ENCODE measurements at places on chromosomes 4 and X.

DNA sequence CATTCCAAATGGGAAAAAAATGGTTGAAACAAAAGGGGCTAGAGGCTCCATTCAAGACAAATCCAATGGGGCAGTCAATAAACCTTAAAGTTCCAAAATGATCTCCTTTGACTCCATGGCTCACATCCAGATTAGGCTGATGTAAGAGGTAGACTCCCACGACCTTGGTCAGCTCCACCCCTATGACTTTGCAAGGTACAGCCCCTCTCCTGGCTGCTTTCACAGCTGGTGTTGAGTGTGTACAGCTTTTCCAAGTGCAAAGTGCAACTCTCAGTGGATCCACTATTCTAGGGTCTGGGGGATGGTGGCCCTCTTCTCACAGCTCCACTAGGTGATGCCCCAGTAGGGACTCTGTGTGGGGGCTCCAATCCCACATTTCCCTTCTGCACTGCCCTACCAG lies 21.5 kb downstream of the SULT1B1 start:
- no peak overlapping the region for H3K4me3 ChIP-seq
- no peaks in the 10 kb centered on the region for H3K4me1 ChIP-seq
- H3K27ac ChIP-seq: no peak overlapping the region
- H3K36me3 ChIP-seq: peaks cover 6% of the 10 kb centered on the region

- H3K4me1 ChIP-seq: no peaks in the 10 kb centered on the region
- no peaks in the 10 kb centered on the region for H3K36me3 ChIP-seq
- no peak overlapping the region for H3K4me3 ChIP-seq
- no peak overlapping the region for H3K27ac ChIP-seq
- H3K27me3 ChIP-seq: no peaks in the 10 kb centered on the region
- DNase-seq: no peak
Measured at GRCh38 chr4:166535865-166536264, 662.8 kb downstream of the TLL1 start.

DNA sequence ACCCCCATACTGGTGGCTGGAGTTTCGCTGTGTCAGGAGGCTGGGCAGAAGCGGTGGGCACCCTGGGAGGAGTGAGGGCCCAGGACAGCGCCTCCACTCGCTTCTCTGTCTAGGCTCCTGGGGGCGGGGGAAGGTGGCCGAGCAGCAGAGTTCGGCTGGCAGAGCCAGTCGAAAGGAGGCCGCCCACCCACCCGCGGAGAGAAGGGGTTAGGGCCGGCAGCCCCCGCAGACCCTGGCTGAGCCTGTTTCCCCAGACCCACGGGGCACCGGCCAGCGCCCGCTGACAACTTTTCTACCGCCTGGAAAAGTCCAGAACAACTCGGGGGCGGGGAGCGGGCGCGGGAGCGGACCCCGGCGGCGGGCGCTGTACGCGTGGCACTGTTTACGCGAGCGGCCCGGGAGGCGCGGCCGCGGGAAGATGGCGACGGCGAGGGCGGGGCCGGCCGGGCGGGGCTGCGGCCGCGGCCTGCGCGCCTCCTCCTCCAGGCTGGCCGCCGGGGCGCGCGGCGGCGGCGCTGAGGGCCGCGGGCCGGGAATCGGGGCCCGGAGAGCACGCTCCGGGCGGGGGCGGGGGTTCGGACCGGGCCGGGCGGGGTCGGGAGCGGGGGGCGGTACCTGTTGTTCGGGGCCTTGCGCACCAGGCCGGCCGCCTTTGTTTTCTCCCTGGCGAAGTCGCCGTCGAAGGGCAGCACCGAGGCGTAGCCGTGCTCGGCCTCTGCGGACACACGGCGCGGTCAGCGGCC lies 628 bp downstream of the MXD4 start:
- H3K4me3 ChIP-seq: peak overlapping the region; percentile 65
- peak overlapping the region; percentile 34 for H3K27ac ChIP-seq
- H3K27me3 ChIP-seq: no peaks in the 10 kb centered on the region
- no peaks in the 10 kb centered on the region for H3K36me3 ChIP-seq

DNA sequence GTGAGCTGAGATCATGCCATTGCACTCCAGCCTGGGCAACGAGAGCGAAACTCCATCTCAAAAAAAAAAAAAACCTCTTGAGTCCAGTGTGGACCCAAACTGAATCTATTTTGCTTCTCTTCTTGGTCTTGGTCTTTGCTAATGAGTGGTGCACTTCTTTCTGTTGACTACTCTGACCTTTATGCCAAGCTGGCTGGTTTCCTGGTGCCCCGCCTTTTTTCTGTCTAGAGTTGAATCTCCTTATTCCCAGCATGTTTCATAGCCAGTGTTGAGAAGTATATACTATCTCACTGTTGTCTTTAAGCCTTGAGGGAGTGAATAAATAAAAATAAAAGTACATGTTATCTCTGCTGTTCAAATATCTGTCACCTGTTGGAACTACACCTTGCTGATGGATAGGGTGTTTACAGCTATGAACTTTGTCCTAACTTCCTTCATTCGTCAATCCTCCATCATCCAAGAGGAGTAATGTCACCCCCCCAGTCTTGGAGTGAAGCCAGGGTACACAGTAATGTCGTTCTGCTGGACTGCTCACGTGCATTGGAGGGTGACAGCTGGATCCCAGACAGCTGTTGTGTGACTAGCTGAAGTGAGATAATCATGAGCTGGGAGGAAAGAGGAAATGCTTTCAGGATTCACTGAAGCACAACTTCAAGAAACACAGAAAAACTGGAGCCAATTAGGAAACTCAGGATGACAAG lies 99.3 kb upstream of the PRKG2 start:
- no peaks in the 10 kb centered on the region for H3K36me3 ChIP-seq
- H3K27ac ChIP-seq: no peak overlapping the region
- H3K4me1 ChIP-seq: no peaks in the 10 kb centered on the region
- no peak for DNase-seq

- H3K4me1 ChIP-seq: peaks cover 6% of the 10 kb centered on the region
- no peak for DNase-seq
- no peak overlapping the region for H3K4me3 ChIP-seq
- no peak overlapping the region for H3K27ac ChIP-seq
- H3K27me3 ChIP-seq: no peaks in the 10 kb centered on the region
Measured at GRCh38 chrX:68703846-68704245, 56.4 kb downstream of the STARD8 start.

- no peak overlapping the region for H3K27ac ChIP-seq
- H3K4me3 ChIP-seq: no peak overlapping the region
- peaks cover 4% of the 10 kb centered on the region for H3K27me3 ChIP-seq
- H3K36me3 ChIP-seq: no peaks in the 10 kb centered on the region
- DNase-seq: no peak
Measured at GRCh38 chr4:35943606-35944005, 300.7 kb downstream of the ARAP2 start.

- no peaks in the 10 kb centered on the region for H3K4me1 ChIP-seq
- H3K36me3 ChIP-seq: peaks cover 5% of the 10 kb centered on the region
- no peak for DNase-seq
- no peak overlapping the region for H3K27ac ChIP-seq
Measured at GRCh38 chrX:53383376-53384076, 38.9 kb downstream of the SMC1A start.

GRCh38 chrX:147933815-147934214 lies 22.1 kb downstream of the FMR1 start:
- H3K36me3 ChIP-seq: peaks cover 20% of the 10 kb centered on the region
- no peak overlapping the region for H3K27ac ChIP-seq
- H3K4me3 ChIP-seq: no peak overlapping the region
- peaks cover 2% of the 10 kb centered on the region for H3K4me1 ChIP-seq
- H3K27me3 ChIP-seq: no peaks in the 10 kb centered on the region

DNA sequence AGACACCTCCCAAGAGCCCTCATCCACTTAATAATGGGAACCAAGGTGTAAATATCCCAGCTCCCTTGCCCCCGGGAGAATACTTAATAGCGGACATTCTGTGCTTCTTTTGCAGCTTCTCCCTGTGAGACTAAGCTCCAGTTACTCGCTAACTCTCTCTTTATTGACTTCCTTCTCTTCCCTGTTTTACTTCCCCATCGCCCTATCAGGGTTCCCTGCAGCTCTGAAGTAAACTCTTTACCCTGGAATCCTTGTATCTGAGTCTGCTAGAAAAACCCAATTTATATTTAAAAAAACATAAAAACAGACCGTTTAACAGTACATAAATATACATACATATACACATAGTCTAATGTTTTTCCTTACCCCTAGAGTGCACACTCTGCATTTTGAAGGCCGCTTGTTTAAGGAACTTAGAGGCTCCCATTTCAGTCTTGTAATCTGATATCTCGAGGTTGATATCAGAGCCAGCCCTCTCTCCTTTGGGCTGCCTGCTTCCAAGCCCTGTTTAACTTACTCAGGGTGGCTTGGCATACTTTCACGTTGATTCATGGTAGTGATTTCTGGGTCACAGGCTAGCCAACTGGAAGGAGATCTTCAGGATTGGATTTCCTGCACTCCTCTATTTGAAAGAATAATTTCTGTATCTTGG lies 177.4 kb upstream of the SCML1 start:
- no peak overlapping the region for H3K4me3 ChIP-seq
- H3K4me1 ChIP-seq: peaks cover 9% of the 10 kb centered on the region
- H3K27ac ChIP-seq: no peak overlapping the region

GRCh38 chr4:37071576-37071975 lies 173.0 kb upstream of the NWD2 start:
- no peak overlapping the region for H3K27ac ChIP-seq
- H3K36me3 ChIP-seq: no peaks in the 10 kb centered on the region
- H3K4me3 ChIP-seq: no peak overlapping the region
- H3K4me1 ChIP-seq: peaks cover 3% of the 10 kb centered on the region
- no peaks in the 10 kb centered on the region for H3K27me3 ChIP-seq

GRCh38 chrX:24214568-24214967 lies 65.0 kb downstream of the ZFX start:
- H3K4me3 ChIP-seq: no peak overlapping the region
- peaks cover 3% of the 10 kb centered on the region for H3K4me1 ChIP-seq
- H3K27me3 ChIP-seq: no peaks in the 10 kb centered on the region

DNA sequence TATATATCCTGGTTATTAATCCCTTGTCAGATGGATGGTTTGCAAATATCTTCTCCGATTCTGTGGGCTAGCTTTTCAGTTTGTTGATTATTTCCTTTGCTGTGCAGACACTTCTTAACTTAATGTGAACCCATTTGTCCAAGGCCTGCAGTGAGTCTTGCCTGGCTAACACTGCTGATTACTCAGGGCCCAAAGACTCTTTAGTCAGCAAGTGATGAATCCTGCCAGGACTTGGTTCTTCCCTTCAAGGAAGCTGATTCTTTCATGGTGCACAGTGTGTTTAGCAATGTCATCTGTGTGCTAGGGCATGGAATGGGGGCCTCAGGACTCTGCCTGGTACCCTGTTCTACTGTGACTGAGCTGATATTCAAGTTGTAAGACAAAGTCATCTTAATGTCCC lies 81.8 kb upstream of the TEX13A start:
- H3K4me3 ChIP-seq: no peak overlapping the region
- no peaks in the 10 kb centered on the region for H3K4me1 ChIP-seq
- DNase-seq: no peak
- H3K27me3 ChIP-seq: no peaks in the 10 kb centered on the region

DNA sequence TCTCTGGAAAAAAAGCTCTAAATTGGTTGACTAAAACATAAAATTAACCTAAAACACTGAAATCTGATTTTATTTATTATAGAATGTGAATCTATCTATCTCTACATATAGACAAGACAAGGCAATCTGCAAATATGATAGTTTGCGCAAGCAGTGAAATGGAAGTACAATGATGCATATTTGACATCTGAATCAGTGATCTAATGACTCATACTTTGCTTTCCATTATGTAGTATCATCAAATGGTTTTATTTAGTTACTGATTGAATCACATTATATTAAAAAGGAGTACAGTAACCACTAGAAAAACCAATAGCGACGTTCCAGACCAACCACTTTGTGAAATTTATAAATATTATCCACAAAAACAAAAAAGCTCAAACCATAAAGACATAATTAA lies 1969.3 kb downstream of the PCDH7 start:
- no peaks in the 10 kb centered on the region for H3K4me1 ChIP-seq
- H3K36me3 ChIP-seq: no peaks in the 10 kb centered on the region
- DNase-seq: no peak
- no peaks in the 10 kb centered on the region for H3K27me3 ChIP-seq
- H3K4me3 ChIP-seq: no peak overlapping the region

DNA sequence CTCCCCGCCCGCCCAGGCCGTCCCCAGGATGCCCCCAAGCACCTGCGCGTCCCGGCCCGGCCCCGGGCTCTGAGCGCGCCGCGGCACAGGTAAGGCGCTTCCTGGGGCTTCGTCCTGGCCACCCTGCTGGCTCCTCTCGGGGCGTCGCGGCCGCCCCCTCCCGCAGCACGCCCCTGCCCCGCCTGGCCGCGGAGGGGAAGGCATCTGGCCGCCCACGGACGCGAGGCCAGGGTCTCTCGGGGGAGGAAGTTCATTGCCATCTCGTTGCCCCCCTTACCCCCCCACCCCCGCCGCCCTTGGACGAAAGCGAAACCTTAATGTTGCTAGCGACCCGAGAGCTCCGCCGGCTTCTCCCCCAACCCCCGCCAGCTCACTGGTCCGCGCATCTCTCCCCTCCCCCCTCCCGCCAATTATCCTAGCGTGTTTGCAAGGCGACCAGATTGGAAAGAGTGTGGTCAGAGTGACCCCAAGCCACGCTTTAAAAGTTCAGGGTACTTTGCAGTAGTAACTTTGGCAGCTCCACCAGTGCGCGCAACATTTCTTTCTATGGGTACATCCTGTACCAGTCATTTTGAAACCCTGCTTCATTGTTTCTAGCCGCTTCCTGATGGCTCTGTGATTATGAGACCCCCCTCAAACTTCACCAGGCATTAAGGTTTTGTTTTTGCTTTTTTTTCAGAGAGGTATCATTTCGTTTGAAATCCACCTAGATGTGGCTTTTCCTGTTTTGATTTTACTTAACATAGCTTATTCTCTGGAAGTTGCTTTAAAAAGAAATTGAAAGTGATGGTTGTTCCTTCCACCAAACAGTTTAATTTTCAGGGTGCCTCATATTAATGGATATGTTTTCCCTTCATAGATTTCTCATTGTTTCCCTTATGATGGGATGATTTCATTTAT lies 626 bp downstream of the TBC1D1 start:
- peaks cover 36% of the 10 kb centered on the region for H3K4me1 ChIP-seq
- H3K27ac ChIP-seq: peak overlapping the region; percentile 93
- DNase-seq: peak; percentile 83

DNA sequence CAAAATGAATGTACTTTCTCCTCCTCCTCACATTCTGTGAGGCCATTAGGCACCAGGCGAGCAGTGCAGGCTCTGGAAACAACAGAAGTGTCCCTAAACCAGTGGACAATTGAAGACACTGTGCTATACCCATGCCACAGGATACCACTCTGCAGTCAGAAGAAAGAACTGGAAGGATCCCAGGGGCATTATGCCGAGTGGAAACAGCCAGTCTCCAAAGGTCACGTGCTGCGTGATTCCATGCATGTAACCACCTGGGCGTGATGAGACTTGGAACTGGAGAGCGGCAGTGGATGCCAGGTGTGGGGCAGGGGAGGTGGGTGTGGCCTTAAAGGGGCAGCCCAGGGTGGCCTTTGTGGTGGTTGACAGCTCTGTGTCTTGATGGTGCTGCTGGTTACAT lies 139.4 kb downstream of the EVC2 start:
- H3K27me3 ChIP-seq: no peaks in the 10 kb centered on the region
- DNase-seq: no peak
- no peaks in the 10 kb centered on the region for H3K36me3 ChIP-seq
- no peak overlapping the region for H3K27ac ChIP-seq
- H3K4me1 ChIP-seq: no peaks in the 10 kb centered on the region

GRCh38 chr4:113998531-113998930 lies 19.1 kb upstream of the ARSJ start:
- H3K4me1 ChIP-seq: no peaks in the 10 kb centered on the region
- peaks cover 2% of the 10 kb centered on the region for H3K27me3 ChIP-seq
- no peak overlapping the region for H3K27ac ChIP-seq
- DNase-seq: no peak

Data from activated naive CD8-positive, alpha-beta T cell treated with anti-CD3 and anti-CD28 coated beads, Interleukin-2, amount 10 ng/mL, durations not matched to agents 7 days and 5 days (primary cell).